ENCODE measurements at places on chromosomes 7 and 10.

DNA sequence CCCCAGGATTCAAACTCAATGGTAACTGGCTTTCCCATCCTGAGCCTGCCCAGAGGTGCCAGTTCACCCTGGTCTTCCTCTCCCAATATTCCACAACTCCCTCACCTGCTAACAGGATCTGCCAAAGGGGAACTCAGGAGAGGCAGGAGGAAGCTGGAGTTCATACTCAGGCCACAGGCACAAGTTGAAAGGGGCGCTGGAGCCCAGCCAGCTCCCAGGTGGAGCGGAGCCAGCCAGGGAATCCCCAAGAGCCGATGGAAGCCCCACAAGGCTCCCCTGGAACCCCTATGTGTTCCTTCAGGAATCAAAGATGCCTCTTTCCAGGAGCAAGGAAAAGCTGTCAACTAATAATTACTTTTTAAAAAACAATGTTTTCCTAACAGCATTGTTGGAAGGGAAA is 63.5 kb downstream of the SH3PXD2A start:
- no peak for DNase-seq

DNA sequence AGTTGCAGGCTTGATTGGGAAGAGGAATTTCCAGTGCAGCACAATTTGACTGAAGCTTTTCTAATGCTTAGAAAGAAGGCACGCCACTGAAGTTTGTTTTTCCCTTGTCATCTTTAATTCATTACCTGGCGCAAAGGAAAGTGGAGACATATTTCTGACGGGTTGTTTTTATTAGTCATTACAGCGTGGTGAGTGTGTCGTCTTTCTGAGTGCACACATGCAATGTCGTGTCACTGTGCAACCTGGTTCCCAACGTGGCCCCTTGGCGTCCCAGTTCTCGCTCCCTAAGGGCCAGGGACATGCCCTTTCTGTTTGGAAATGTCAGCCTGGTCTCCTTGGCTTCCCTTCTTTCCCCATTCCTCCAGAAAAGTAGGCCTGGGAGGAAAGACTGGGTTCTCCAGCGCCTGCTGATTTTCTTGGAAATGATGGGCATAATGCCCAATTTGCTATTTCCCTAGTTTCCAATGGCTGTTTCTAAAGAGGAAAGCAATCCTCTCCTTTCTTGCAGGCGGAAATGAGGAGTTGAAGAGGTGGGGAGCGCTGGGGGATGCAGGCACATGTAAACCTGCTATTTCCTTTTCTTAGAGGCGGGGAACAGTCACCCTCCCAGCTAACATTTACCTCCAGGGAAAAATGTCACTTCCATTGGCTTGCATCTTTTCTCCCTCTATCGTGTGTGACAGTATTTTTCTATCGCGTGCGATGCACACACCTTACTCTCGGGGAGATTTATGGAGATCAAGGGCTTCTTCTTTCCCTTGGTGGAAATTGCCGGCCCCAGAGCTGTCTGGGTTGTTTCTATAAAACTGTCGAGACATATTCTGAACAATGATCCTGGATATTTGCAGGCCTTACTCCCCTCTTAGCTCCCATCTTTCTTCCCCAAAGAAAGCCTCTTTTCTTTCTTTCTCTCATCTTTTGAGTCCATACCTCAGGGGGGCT is 249.8 kb downstream of the ARHGAP12 start:
- no peak for DNase-seq

- DNase-seq, result no peak
Measured at GRCh38 chr10:99775850-99776249, 6.6 kb upstream of the ABCC2 start.

DNA sequence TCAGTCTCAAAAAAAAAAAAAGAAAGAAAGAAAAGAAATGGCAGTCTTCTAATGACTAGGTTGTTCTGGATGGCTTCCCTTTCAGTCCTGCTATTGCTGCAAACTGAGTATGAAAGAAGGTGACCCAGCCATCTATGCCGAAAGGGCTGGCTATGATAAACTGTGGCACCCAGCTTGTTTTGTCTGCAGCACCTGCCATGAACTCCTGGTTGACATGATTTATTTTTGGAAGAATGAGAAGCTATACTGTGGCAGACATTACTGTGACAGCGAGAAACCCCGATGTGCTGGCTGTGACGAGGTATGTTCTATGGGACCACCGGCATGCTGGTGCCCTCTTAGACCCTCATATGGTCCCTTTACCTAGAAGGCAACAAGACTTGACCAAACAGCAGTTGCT is 41.3 kb downstream of the TES start:
- DNase-seq, result no peak

GRCh38 chr7:107682886-107683285 is 22.3 kb downstream of the SLC26A4 start:
- no peak for DNase-seq

DNA sequence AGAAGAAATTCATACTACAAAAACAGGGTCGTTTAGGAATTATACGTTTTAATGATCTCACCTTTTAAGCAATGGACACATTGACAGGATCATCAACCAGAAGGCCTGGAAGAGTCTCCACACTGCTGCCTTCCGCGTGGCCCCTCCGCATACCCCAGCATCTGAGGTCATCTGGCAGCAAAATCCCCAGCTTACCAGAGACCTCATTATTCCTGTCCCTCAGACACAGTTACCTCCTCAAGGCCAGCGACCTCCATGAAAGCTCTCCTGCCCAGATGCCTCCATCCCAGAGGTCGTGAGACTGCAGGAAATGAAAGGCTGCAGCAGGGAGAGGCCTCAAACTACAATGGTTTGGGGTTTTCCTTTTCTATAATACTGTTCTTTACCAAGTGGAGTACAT is 14.8 kb upstream of the GSAP start:
- no peak for DNase-seq

DNA sequence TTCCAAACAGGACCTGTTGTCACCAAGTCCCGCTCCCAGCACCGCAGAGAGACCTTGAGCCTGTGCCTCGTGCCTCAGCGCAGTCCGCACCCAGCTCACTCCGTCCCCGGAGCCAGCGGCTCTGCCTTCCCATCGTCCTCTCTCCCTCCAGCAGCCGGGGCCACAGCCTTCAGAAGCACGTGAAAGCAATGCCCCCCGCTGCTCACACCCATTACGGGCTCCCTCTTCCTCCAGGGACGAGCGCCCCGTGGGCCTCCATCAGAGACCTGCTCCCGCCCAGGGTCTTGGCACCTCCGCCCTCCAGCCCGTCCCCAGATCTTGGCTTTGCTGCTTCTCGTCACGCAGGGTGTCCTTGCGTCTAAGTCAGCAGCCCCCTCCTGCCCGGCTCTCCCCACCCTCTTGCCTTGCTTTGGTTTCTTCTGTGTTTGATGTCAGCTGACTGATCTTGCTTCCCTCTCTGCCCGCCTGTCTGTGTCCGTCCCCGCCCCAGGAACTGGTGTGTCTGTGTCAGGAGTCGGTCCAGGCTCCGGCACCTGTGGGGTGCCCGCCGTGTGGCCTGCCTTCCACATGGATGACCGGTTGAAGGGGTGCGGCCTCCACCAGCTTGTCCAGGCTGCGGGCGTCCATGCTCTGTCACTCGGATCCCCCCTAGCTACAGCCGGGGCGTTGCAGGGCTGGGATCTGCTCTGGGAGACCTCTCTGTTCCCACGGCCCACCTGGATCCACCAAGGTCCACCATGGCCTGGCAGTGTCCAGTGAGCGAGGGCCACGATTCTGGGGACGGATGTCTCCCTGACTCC is 61.9 kb downstream of the FOXL3 start:
- DNase-seq, result no peak

- no peak for DNase-seq
Measured at GRCh38 chr7:140349144-140349771, 49.1 kb downstream of the SLC37A3 start.

- DNase-seq, result no peak
Measured at GRCh38 chr7:16063716-16064675, 357.3 kb downstream of the CRPPA start.

DNA sequence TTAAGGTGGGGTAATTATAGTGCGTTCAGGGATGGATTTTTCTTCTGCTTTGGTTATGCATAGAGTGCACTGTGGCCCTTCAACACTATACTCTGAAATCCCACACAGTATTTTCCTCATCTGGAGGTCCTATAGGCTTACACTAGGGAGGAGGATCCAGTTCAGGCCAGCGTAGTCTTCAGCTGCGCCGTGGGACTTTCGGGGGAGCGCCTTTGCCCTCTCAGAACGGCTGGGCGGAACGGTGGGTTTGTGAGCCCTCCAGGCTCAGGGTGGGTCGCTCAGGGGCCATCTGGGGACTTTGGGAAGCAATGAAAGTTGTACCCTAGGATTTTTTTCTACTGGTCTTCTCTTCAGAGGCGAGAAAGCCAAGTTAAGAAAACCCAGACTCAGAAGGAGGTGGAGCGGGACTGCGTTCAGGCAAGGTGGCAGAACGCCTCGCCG is 652 bp upstream of the VPS26A start:
- no peak for DNase-seq
